ENCODE measurements at places on chromosomes 12 and 14. TPM values are rescaled to one million over a fixed set of nuclear protein-coding genes. Genes with fewer than 3 reads are reported as not detected.

- DNase-seq = no peak
These were observed 68.5 kb downstream of the DAO start for GRCh38 chr12:108948367-108948766.

GRCh38 chr12:13595536-13596443 lies 385.6 kb downstream of the GRIN2B start:
- no peak for DNase-seq

DNA sequence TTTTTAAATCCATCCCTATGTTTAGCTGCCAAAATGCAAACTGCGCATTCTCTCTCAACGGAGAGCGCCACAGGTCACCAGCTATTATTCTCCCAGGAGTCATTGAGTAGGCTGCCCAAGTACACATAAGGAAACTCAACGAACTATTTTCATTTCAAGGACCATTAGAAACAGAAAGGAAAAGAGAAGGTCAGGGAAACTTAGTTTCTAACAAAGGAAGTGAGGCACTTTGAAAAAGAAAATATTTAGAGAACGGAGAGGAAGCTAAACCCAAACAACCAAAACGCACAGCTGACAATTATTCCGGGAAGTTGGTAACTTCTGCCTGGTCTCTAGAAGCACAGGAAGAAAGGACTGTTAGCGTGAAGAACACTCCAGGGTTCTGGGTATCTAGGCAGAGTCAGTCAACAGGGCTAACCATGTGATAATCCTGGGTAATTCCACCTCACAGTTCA lies 23.5 kb downstream of the GPHB5 start:
- DNase-seq = no peak

- DNase-seq = no peak
These were observed 249.5 kb downstream of the APAF1 start for GRCh38 chr12:98894412-98895085.

GRCh38 chr12:117119592-117120198 lies 20.5 kb upstream of the TESC start:
- DNase-seq = no peak

GRCh38 chr12:77124767-77125166 lies 59.4 kb upstream of the E2F7 start:
- no peak for DNase-seq

DNA sequence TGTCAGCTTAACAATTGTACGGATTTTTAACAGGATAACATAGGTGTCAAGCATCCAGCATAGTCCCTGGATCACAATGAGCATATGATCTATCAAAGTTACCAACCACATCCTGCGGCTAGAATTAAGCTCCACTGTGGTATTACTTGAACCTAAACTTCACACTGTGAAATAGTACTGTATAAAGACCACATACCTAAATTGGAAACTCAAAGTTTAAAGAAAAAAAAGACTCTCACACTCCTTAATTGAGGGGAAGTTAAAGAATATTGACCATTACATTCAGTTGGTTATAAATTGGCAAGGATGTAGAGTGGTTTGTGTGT lies 133.0 kb upstream of the PZP start:
- DNase-seq = no peak

DNA sequence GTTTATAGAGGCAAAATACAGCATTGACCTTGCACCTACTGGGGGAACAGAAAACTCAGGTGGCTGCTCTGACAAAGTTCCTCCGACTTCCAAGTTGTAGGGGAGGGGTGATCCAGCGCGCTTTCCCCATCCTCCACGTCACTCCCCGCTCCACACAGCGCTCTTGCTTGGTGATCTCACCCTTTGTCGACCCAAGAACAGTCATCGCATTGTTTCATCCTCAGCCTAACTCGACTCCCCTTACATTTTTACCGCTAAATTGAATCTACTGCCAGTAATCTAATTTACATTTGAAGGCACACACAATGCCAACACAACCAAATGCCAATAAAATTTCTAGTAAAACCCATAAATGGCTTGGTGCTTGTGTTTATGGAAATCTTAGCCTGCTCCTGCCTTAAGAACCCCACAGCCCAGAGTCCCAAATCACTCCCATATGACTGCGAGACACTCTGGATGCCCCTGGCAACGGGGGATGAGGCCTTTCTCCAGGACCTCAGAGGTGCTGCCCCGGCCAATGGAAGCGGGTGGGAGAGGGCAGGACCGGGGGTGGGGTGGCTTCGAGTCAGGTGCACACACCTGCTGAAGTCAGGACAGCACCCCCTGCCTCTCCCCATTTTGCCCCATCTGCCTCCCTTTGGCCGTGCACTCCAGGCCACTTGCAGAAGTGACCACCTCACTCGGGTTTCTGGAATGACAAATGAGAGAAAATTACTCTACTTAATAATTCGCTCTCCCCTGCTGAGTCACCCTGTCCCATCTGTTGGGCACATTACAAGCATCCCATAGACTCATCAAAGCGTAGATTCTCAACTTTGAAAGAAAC lies 98.2 kb upstream of the GSC start:
- no peak for DNase-seq

DNA sequence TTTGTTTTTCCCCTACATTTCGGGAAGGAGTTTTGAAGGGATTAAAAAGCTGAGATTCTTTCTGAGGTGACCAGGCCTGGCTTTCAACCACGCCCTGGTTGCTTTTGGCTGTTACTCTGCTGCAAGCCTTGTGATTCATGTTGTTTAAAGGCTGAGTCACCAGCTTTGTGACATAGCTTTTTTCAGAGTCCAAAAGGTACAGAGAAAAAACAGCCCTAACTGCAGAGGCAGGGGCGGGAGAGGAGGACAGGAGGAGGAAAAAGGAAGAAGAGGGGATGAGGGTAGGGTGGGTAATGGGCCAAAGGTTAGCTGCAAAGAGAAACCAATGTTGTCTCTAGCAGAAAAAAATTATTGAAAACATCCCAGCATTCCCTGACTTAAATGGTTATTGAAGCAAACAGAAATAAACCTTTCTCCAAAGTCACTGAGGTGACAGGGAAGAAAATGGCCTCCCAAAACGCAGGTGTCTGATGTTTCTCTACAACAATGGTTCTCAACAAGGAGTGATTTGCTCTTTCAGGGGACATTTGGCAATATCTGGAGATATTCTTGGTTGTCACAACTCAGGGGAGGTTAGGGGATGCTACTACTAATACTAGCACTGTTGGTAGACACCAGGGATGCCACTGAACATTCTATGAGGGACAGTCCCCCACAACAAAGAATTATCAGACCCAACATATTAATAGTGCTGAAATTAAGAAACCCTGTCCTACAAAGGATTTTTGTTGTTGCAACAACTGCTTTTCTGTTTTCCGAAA lies 2.1 kb upstream of the UBC start:
- DNase-seq = no peak

- DNase-seq = no peak
These were observed 1413.2 kb downstream of the LRFN5 start for GRCh38 chr14:43019826-43020225.

DNA sequence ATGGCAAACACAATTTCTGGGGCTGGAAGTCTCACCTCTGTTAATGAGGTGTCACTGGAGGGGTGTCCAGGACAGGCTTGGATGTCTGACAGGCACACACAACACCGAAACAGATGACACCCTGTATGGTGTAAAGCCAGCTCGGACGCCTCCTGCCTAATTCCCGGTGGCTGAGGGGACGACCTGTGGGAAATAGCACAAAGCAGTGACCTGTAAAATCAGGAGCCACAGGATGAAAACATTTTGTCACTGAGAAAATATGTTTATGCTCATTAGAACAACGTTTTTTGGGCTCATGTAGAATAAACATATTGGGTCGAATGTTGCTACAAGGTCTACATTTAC lies 285.0 kb upstream of the RTL1 start:
- peak; percentile 6 for DNase-seq

- DNase-seq = no peak
These were observed 8.6 kb upstream of the ARPC3 start for GRCh38 chr12:110458756-110459155.

GRCh38 chr14:95185767-95186392 lies 28.6 kb upstream of the DICER1 start:
- DNase-seq = no peak

GRCh38 chr14:72253503-72253902 lies 321.3 kb downstream of the RGS6 start:
- no peak for DNase-seq

- no peak for DNase-seq
These were observed 19.0 kb upstream of the NDUFA12 start for GRCh38 chr12:95022477-95022876.

- no peak for DNase-seq
These were observed 388.7 kb upstream of the TBX3 start for GRCh38 chr12:115072712-115073111.

DNA sequence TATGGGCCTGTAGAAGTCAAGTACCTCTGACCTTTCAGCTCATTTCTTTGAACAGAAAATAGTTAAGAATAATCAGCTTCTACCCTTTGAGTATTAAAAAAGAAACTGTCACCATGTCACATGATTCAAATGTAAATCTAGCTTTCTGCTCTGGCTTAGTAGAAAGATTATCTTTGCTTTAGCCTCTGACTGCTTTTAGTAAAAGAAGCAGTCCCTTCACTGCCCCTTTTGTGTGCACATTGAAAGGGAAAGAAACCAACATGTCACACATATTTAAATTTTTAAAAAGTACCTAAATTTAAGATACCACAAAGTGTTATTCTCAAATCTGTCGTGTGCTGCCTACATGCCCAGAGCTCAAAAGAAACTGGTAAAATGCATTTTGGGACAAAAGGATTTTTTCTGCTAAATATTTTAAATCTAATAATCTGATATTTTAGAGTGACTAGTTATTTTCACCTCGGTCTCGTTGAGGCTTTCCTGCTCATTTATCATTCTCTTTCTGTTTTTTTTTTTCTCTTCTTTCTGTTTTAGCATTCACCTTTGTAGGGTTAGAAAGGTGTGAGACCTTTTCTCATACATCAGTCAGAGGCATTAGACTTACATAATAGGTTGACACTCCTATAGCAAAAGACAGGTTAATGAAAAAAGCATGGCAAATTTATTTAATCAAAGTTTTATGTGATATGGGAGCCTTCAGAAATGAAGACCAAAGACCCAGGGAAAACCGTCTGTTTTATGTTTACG lies 41.3 kb downstream of the SLC16A7 start:
- no peak for DNase-seq

DNA sequence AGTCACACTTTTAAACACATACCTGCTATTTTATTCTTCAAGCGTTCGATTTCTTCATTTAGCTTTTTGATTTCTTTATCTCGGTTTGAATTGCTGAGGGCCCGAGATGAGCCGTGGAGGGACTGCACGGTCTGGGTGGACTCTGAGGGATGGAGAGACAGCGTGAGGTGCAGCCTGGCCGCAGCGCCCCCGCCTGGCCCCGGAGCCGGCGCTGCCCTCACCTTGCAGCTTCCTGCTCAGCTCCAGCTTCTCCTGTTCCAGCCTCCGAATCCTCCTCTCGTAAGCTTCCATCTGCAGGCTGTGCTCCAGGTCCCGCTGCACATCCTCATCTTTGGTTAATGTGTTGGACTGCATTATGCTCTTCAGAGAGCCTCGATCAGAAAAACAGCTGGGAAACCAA lies 53.2 kb downstream of the AMN start:
- no peak for DNase-seq

DNA sequence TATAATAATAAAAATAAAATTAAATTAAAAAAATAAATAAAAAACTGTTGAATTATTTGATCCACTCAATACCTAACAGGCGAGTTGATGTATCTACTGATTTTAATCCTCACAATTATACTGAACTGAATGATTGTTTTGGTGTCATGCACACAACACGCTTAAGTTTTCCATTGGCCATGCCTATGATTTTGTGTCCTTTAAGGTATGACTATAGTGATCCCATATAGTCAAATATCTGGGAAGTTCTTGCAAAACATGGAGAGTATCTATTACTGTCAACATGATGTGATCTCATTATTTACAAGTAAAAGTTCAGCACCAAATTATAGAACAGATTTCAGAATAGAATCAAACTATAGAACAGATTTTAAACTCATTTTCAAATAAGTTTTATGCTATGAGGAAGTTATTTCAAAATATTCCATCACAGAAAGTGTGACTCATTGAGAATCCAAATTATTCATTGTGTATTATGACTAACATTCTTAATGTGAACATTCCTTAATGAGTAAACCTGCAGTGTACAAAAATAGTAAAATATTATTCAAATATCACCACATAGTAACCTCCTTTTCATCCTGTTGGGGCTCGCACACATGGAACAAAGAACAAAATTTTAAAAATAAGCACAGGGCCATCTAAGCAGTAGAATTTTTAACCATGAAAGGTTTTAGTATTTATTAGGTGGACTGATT lies 190.4 kb downstream of the SLC25A21 start:
- no peak for DNase-seq

- no peak for DNase-seq
These were observed 83.4 kb downstream of the PDE3A start for GRCh38 chr12:20451761-20452160.

Gene DUSP16
- 18.2 TPM for total RNA-seq

Gene PRH2
- not detected for total RNA-seq

Gene GPR162
- 6.7 TPM for total RNA-seq

Gene FOXN4
- total RNA-seq = not detected

Gene PPP1R36
- 3.2 TPM for total RNA-seq

Gene LRRIQ1
- 1.4 TPM for total RNA-seq

Gene CAND1
- 61.6 TPM for total RNA-seq

Gene HNF1A
- not detected for total RNA-seq

Gene GON7
- 8.2 TPM for total RNA-seq

Gene TMPRSS12
- total RNA-seq = not detected

Gene ACVRL1
- 69.3 TPM for total RNA-seq

Gene ITGB7
- total RNA-seq = 2.8 TPM

Data from omental fat pad (tissue), 4 donors.